ENCODE measurements at places on chromosomes 13 and 19.

- no peak for DNase-seq
Measured at GRCh38 chr19:33377586-33378475, 4.3 kb downstream of the CEBPG start.

- DNase-seq: no peak
Measured at GRCh38 chr19:30085394-30085793, 143.4 kb downstream of the URI1 start.

DNA sequence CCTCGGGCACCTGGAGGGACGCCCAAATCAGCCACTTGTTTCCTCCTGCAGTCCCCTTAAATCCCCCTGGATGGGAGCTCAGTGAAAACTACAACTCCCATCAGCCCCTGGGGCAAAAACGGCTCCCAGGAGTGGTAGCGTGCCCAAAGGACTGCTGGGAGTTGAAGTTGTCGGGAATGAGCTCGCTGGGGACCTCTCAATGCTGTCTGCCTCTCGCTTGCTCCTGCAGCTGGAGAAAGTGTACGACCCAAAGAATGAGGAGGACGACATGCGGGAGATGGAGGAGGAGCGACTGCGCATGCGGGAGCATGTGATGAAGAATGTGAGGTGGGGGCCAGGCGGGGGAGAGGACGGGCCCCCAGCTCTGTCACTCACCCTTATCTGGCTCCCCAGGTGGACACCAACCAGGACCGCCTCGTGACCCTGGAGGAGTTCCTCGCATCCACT is 14.7 kb upstream of the DHDH start:
- DNase-seq: no peak

DNA sequence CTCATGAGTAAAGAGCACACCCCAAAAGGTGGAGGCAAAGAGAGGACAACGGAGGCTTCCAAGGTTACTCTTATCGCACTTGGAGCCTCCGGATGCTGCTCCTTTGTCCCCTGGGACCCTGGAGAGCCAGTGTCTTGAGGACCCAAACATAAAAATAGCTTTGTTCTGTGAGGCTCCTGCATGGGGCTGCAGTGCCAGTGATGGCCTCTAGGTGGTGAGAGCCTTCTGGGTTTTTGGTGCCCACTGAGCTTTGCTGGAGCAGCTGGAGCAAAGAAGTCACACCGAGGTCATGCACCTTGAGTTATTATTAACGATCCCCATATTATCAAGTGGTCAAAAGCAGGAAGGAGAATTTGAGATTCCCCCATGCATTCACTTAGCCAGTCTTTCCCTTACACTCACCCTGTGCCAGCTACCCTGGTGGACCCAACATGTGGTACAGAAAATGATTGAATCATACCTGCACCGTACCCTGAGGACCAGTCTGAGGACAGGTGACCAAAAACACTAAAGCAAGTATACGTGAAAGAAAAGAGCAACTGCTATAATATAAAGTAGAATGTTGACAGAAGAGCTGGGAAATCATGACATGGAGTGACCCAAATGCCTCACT is 41.5 kb downstream of the ZNF682 start:
- DNase-seq: no peak

GRCh38 chr19:45391346-45391745 is 13.5 kb downstream of the PPP1R13L start:
- DNase-seq: no peak

DNA sequence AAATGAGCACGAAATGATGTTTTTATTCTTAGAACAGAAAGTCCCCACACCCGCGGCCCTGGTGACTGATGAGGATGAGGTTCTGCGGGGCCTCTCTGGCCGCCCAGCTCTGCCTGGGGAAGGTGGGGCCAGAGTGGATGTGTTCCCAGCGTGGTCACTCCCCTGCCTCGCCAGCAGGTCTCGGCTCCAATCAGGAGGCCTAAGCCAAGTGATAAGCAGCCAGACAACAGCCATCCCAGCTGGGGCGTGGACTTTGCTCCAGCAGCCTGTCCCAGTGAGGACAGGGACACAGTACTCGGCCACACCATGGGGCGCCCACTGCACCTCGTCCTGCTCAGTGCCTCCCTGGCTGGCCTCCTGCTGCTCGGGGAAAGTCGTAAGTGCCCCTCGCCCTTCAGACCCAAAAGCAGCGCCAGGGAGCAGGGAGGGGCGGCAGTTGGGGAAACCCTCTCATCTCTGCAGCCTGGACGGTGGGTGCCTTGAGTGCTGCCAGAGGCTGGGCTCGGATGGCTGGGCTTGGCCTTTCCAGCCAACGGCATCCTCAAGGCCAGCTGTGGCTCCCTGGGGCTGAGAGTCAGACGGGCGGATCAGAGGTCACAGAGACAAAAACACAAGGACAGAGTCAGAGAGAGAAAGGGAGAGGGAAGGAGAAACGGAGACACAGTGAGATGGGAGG is at the start of gene F10:
TSS of gene F10 (plus strand) at position 250 of the 676 bp plus-strand sequence. CDS start at position 307, 57 bp downstream.
- DNase-seq: peak; percentile 75

DNA sequence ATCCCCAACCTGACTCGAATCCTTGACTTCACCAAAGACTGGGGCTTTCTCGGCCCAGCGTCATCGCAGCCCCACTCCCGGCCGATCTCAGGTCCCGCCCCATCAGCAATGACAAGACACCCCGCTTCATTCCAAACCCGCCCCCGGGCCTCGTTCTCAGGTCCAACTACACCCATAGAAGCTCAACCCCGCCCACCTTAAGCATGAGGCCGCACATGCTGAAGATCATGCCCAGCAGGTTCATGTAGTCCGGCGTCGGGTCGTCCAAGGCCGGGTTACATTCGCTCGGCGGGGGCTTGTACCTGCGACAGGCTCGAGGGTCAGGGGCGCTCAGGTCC is 2.3 kb downstream of the WDR83 start:
- peak; percentile 60 for DNase-seq

DNA sequence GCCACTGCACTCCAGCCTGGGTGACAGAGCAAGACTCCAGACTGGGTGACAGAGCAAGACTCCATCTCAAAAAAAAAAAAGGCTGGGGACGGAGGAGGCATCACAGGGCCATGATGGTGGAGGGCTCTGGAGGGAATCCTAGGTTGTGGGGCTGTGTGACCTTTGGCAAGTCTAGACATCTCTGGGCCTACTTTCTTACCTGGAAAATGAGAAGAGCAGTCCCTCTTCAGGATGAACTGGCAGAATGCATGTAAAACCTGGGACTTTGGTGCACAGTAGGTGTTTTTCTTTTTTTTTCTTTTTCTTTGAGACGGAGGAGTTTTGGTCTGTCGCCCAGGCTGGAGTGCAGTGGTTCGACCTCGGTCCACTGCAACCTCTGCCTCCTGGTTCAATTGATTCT is 13.7 kb downstream of the CIB3 start:
- no peak for DNase-seq

DNA sequence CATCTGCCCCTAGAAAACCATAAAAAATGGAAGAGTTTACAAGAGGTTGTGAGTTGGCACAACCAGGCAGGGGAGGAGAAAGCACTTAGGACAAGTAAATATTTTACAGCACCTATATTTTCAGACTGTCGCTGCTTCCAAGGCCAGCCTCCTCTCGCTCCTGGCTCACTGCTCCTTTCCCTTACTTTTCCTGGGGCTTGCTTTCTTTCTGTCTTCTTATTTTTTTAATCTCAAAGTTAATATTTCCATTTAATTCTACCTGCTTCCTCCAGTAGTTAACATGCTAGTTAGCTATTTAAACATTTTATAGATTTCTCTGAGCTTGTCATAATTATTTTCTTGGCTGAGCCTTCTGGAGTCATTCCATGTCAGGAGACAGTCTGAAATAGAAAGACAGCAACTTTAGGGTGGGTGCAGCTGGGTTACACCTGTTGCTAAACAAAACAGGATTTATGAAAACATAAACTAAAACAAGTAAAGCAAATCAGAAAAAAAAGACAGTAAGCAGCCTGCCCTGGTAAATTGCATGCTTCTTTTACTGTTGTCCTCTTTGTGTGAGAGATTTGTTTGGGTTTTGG is 330.1 kb downstream of the DLEU7 start:
- no peak for DNase-seq

DNA sequence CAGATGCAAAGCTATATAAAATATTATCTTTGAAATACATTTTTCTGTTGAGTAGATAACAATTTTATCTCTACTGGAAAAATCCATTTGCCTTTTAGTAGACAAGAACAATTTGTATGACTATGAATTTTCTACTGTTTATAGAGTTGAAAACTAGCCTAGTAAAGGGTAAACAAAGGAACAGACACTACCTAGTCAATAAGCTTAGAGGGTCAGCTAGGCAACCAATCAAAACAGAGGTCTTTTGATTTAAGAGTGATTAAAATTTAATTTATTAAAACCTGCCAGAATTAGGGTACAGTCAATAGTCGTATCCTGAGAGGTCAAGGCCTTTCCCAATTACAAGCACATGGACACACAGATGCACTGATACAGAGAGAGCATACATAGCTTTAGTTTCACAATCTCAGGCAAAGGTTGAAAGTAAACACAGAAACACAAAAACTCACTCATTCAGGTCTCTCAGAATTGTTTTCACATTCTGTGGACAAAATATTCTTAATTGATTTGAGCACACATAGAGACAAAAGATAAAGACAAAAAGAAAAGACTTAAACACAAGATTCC is 24.5 kb upstream of the GPC6 start:
- no peak for DNase-seq

DNA sequence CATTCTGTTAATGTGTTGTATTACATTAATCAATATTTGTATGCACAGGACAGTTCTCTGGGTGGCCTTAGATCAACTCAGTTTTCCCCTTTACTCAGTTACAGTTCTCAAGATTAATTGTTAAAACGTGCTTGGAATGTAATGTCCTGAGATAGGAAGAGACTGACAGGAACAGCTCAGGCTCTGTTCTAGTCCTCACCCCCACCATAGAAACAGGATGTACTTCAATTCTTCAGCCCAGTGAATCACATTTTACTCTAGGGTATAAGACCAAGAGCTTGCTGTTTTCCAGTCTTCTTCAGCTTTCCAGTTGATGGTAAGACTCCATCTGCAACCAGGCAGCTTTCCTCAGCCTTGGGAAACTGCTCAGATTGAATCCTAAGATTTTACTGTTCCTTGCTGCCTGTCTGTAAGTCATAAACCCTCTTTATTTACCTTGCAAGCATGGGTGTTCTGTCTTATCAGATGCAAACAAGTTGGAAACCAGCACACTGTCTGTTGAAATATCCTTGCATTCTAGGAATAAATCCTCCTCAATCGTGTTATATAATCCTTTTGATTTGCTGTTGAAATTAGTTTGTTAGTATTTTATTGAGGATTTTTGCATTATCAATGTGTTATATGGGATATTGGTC is 836.9 kb upstream of the PCDH9 start:
- DNase-seq: no peak

DNA sequence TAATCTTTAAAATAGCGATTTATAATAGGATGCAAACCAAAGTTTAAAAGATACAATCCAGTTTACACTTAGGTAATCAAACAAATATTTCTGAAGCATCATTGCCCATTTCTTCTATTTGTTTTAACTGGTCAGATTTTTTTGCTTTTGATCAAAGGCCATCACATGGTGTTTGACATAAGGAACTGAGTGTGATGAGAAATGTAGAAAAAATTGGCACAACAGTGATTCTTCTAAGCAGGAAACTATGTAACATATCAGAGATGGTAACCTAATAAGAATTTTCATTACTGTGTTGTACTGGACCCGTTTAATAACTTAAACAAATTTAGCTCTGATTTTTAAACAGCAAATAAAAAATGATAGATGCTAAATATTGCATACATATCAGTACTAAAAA is 644.7 kb upstream of the KLF12 start:
- no peak for DNase-seq

Data from brain microvascular endothelial cell (primary cell).